Stromal cell of bone marrow (primary cell): ENCODE measurements at places on chromosomes 2 and 18.
A peak's percentile ranks its signal among the peaks of the same experiment; 100 is the strongest.

- DNase-seq: peak; percentile 26
Observed at GRCh38 chr2:224072541-224073188, 33.6 kb upstream of the SERPINE2 start.

DNA sequence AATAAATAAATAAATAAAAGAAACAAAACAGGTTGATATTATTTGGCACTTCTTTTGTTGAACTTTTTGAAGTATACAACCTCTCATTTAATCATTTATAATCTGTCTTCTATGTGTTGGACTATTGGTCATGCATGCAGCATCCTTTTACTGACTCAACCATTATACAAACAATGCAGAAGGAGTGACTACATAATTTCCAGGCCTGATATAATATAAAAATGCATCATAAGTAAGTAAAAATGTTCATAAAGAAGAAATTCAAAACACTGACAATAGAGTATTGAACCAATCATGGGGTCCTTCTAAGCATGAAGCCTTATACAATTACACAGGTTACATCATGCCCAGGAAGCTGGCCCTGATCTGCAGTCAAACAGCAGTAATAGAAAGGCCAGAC lies 141.5 kb upstream of the FN1 start:
- DNase-seq: peak; percentile 29

DNA sequence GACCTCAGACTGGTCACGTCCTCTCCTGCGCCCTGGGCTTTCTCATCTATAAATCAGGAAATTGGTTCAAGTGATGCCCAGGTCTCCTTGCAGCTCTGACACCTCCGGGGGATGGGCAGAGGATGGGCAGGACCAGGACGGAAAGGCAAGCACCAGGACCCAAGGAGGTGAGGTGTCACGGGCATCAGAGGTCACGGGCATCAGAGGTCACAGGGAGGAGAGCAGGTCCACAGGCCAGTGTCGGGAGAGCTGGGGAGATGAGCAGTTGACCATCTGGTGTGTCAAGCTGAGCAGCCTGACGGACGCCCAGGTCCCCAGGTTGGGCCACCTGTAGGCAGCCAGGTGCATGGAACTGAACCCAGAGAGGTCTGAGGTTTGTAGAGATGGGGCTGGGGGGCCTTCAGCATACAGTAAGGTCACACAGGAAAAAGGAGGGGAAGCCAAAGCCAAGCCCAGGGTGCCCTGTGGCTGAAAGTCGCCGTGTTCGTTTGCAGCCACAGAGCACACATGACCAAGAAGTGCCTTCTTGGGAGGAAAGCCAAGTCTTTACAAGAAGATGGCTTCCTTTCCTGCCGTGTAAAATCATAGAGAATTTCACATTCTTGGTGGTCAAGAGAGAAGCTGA lies 240.4 kb downstream of the ATAD2B start:
- DNase-seq: no peak

GRCh38 chr18:11162889-11163288 lies 13.5 kb upstream of the PIEZO2 start:
- no peak for DNase-seq

DNA sequence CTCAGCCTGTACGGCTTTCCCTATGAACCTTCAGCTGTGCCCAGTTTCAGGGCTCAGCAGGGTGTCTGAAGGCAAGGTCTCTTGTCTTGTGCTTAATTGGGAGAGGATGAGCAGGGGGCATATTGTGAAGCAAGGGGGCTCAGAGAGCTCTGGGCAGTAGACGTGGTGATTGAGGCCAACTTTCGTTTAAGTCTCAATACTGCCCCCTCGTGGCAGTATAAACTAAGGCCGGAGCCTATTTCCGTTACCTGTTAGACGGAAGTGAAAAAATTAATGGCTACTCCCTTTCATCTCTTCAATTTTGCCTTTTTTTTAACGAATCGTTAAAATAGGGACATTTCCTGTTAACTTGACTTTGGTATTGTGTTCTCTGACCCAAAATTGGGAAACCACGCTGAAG lies 193.4 kb downstream of the TDRD15 start:
- no peak for DNase-seq

- DNase-seq: no peak
Observed at GRCh38 chr2:25672494-25673299, 680 bp downstream of the DTNB start.

GRCh38 chr2:8491296-8492027 lies 190.4 kb upstream of the ID2 start:
- no peak for DNase-seq

- DNase-seq: no peak
Observed at GRCh38 chr2:134611316-134611715, 107.5 kb downstream of the TMEM163 start.
